ENCODE measurements at places on chromosomes 12 and 14. TPM values are rescaled to one million over a fixed set of nuclear protein-coding genes. Genes with fewer than 3 reads are reported as not detected.

- no peak for DNase-seq
These were observed 37.2 kb upstream of the C14orf132 start for GRCh38 chr14:96001866-96002497.

- DNase-seq, result no peak
These were observed 564.1 kb upstream of the ATXN7L3B start for GRCh38 chr12:73973486-73973885.

GRCh38 chr14:55901291-55901690 lies 216.9 kb upstream of the PELI2 start:
- DNase-seq, result no peak

GRCh38 chr14:64934338-64934929 lies 8.1 kb downstream of the GPX2 start:
- DNase-seq, result no peak

GRCh38 chr12:23662966-23663365 lies 286.5 kb downstream of the SOX5 start:
- no peak for DNase-seq

DNA sequence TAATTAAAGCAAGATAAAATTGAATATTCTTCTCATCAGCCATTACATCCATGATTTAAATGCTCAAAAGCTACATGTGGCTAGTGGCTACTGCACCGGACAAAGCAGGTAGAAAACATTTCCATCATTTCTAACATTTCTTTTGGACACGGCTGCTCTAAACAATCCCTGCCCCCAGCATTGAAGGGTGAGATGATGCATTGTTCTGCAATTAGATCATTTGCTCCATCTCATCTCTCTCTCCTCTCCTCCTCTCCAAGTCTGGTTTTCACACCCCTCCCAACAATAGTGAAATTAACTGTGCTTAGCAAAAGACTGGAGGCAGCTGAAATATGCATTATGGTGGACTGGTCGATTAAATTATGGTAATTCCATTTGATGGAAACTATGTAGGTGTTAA lies 288.5 kb downstream of the KSR2 start:
- no peak for DNase-seq

GRCh38 chr14:45298423-45299117 lies 45.6 kb upstream of the MIS18BP1 start:
- no peak for DNase-seq

DNA sequence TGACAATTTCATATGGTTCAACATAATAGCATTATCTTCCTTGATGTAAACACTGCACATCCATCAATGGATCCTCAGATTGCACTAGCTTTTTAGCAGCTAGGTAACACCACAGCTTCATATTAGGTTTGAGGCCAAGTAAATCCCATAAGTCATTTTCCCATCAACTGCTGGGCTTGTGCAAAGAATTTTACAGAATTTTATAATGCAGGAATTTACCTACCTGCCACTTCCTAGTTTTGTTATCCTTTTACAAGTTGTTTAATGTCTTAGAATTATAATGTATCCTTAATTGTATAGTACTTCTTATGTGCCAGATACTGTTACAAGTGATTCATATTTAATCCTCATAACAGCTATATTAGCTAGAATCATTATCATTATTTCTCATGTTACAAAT lies 36.4 kb downstream of the CPNE8 start:
- DNase-seq, result no peak

Gene HEBP1
- total RNA-seq, result 45.8 TPM

Gene WNT1
- total RNA-seq, result not detected

Gene SYCP3
- total RNA-seq, result not detected

Gene TAS2R8
- total RNA-seq, result not detected

Gene NDRG2
- total RNA-seq, result 221 TPM
